Astrocyte of the hippocampus (primary cell): ENCODE measurements at places on chromosomes 12 and 14.

- no peak for DNase-seq
Observed at GRCh38 chr12:8590842-8591545, 21.7 kb downstream of the AICDA start.

DNA sequence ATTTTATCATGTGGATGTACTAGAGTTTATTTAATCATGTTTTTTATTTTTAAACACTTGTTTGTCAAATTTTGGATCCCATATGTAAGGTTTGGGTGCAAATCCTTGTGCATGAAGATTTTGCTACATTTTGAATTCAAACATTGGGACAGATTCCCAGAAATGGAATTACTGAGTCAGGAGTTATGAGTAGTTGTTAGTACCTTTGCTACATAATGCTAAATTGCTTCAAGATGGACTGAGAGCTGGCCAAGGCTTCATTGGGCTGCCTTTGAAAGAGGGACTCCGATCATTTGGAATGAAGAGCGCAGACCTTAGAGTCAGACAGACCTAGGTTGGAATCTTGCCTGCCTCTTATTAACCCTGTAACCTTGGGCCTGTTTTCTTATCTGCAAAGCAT lies 154.9 kb upstream of the PWP1 start:
- no peak for DNase-seq

- no peak for DNase-seq
Observed at GRCh38 chr14:56145181-56145769, 27.1 kb downstream of the PELI2 start.

DNA sequence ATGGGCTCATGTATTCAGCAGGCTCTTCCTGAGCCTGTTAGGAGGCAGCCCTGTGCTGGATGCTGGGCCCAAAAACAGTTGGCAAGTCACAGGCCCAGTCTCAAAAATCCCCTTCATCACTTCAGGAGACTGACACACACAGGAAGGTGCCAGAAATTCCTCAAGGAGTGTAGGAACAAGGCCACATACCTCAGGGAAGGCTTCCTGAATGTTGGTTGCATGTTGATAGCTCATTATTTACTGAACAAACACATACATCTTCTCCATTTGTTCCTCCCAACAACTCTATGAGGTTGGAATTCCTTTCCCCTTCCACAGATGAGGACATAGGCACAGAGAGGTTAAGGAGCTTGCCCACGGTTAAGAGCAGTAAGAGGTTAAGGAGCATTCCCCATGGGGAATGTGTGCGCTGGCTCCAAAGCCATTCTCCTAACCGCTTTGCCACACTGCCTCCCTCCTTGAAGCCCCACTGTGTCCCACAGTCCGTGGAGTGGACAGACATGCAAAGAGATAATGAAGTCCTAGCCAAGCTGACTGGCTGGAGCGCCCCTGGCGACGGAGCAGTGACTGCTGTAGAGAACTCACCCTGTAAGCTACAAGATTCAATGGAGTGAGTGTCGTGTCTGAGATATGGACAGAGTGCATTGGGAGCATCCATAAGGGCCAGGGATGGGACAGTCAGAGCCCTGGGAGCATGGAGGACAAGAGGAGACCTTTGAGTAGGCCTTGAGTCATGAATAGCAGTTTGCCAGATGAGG lies 3.3 kb downstream of the HHIPL1 start:
- DNase-seq: peak; percentile 67

DNA sequence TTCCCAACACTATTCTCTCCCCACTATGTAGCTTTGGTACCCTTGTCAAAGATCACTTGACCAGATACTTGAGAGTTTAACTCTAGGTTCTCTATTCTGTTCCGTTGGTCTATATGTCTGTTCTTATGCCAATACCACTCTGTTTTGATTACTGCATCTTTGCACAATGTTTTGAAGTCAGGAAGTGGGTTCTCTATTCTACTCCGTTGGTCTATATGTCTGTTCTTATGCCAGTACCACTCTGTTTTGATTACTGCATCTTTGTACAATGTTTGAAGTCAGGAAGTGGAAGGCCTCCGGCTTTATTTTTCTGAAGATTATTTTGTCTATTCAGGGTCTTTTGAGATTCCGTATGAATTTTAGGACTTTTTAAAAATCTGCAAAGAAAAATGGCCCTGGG lies 2.7 kb upstream of the NDUFA12 start:
- DNase-seq: no peak

GRCh38 chr14:72118841-72119240 lies 186.6 kb downstream of the RGS6 start:
- no peak for DNase-seq

DNA sequence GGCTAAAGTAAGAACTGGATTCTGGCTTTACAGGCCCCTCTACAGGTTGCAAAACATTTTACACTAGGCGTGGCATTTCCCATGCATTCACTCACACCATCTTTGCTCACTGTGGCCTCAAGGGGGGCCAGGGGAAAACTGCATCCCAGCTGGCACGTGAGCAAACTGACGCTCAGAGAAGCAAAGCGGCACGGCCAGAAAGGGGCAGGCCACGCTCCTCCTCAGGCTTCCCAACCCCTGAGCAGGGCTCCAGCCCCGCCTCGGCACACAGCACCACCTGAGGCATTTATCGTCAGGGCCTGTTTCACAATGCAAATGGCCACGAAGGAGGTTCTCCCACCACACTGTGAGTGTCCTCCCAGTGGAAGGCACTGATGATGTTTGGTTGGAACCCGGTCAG lies 90.8 kb downstream of the BCL11B start:
- no peak for DNase-seq

DNA sequence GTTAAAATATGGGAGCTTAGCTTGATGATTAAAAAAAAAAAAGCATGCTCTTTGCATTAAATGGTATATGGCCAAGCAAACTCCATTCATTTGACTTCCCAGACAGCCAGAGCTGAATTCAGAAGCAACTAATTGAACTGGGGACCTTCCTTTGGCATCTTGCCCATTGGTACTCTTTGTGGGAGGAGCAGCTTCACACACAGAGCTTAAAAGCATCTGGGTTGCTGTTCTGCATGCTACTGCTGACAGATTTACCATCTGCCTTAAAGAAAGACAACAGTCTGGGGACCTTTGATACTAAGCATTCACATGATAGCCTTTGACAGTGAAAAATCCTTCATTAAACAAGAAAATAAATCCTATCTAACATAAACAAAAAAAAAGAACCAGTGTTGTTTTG lies 977.9 kb downstream of the TMTC2 start:
- no peak for DNase-seq

- no peak for DNase-seq
Observed at GRCh38 chr14:23354990-23355389, 2.3 kb upstream of the SLC22A17 start.

GRCh38 chr12:92715625-92716024 lies 12.8 kb downstream of the PLEKHG7 start:
- no peak for DNase-seq
